CD4-positive, CD25-positive, alpha-beta regulatory T cell (primary cell): ENCODE measurements at places on chromosomes 2 and 18.

DNA sequence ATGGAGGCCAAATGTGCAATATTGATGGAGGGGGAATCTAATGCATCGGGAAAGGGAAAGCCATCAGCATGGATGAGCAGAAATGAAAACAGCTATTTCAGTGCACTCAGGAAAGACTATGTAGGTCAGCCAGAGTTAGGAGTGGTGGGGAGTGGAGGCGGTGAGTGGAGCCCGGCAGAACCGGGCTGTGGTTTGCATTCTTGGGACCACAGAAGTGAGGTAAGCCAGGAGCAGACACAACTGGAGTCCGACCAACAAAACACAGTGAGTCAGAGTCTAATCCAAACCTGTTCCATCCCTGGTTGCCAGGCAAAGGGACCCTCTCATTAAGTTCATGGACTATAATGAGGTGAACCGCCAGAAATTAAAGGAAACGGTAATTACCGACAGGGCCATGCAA, 61.1 kb upstream of the RAB12 start:
- DNase-seq, result no peak

DNA sequence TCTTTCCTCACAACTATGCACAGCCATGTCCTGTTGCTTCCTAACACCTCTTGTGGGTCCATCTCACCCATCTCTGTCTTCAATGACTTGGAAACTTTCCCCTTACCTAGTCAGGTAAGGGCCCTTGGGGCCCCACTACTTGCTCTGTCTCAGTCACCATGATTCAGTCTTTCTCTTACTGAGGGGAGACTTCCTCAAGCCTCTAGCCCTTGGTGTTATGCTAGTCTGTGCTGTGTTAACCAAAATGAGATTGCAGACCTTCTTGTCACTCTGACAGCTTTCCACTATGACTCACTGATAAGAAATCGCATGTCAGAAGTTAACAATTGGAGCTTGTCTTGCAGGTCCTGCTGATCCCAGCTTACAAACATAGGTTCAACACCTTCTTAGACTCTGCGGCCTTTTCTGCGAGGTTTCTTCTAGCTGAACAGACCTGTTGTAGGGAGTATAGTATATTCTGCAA, 65.3 kb downstream of the WDR75 start:
- no peak for DNase-seq

- DNase-seq, result no peak
Observed at GRCh38 chr18:9032519-9032918, 70.0 kb upstream of the NDUFV2 start.

DNA sequence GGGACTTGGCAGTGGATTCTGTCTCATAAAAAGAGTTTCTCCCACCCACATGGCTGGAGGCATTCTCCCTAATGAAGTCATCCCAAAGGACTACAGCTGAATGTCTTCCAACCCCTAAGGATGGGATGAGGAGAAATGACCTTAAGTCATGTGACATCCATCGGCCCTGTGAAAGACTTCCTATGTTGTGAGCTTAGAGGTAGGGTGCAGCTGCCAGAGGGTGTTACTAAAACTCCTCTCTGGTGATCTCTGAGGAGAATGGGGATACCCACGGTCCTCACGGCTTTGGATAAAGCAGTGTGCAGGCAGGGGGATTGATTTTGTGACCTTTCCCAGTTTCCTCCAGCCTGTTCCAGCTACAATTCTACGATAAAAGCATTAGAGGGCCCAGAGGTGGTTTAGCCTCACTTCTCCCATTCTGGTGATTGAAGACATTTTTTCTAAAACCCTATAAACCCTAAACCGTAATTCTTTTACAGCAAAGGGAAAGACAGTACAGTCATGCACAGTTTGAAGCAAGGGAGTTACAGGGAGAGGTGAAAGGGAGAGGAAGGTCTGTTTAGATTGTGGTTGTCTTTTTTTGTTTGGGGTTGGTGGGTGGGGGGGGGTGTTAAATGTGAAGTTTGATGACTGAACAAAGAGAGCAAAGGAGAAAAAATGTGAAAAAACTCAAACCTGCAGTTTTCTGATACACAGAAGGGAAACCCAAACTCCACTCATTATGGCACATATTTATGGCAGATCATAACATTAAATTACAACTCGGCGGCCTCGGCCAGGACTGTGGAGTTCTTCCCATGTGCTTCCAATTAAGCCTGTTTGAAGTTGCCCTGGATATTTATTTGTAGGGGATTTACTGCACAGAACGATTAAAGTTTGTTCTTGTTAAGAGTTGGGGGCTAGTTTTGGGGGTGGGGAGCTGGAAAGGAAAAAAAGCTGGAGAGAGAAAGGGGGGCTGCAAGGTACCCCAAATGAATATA, 26.6 kb upstream of the SLC14A2 start:
- DNase-seq, result no peak

GRCh38 chr2:74975016-74975415, 16.6 kb downstream of the POLE4 start:
- no peak for DNase-seq

DNA sequence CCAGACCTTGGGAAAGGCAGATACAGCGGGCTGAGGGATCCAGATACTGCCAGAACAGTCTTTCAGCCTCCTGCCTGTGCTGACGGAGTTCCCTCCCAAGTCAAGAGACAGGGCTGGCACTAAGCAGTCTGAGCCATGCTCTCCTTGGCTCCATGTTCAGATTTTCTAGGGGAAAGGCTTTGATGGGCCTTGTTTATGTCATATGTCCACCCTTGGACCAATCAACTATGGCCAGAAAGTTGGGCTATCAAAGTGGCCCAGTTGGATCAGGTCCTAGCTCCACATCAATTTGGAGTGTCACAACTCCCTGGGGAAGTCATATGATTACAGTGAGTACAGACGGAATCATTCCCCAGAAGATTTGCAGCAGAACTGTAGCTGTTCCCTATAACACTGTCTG, 152.0 kb downstream of the GREB1L start:
- DNase-seq, result no peak

DNA sequence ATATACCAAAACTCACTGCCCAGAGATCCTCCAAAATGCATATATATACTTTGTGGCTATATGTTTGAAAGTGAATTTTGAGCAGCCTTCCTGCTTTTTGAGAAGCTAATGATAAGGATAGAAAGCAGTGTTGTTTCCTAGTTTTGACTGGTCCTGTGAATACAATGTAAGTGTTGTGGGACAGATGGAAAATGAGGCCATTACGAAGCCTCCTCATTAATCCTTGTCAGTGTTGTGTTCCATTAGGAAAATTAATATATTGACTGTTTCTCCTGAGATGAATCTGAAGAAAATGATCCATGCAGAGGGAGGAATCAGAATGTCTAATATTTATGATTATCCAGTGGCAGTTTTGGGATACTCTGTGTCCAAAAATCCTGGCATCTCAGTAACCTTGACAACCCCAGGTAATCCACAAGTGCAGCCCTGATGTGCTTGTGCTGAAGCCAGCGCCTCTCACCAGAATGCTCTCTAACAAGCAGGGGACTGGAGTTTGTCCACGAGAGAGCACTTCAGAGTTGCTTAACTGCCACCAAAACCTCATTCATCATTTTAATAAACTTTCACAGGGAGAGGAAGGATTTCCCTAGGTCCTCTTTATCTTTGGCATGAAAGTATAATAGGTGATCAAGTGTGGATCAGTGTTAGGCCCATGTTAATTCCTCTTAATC, 418.6 kb downstream of the CMPK2 start:
- no peak for DNase-seq

DNA sequence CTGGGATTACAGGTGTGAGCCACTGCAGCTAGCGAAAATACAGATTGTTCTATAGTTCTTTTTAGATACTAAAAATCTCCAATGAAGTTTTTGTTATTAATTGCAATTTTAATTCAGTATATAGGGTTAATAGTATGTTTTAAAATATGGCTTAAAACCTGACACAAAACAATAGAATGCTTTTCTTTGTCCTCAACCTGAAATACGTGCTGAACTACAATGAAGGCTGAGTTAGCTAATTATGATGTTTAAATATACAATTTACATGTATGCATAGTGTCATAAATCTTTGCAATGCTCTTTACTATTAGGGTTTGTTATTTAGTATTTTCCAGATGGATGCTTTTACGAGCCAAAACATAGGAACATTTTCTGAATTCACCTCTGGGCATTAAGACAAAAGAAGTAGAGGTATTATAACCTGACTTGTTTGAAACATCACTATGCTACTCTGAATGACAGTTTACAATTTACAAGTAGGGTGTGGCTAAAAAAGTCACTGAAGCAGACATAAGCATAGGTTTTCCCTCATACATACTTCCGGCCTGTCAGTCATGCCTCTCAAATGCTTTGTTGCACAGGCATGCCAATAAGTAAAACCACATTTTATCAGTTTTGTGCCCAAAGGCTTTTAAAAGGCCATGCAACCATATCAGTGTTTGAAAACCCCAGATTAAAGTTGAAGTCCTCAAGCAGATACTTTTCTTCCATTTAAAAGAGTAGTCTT, 168.3 kb downstream of the OTX1 start:
- no peak for DNase-seq

DNA sequence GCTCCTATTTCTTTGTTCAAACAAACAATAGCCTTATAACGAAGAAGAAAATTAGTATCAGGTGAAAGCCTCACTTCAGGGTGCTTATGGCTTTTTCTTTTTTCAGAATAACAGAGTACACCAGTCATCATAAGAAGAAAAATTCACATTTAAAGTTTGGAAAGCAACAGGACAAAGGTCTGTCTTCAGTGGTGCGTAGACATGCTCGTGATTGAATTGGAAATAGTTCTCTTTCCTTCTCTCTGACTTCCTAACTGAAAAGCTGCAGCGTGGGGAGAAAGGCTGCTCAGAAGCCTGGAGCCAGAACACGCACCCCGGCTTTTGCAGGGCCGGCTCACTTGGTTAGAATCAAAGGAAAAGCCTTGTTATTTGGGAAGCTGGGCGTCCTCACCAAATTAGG, 127.6 kb upstream of the ZNF516 start:
- DNase-seq, result no peak

DNA sequence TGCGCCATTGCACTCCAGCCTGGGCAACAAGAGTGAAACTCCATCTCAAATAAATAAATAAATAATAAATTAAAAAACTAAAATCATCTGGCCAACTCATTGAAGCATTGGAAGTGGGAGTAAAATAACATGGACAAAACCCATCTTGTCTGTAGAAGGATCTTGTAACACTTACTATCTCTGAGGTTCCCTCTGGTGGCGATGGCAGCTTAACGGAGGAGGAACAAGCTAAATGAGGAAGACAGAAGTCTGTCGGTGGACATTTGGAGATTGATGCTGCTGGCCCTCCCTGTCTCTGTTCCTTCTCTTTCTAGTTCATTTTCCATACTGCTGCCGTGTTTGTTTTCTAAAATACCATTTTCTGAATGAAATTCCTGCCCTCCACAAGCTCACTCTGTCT, 43.4 kb downstream of the ZCCHC2 start:
- peak; percentile 42 for DNase-seq

DNA sequence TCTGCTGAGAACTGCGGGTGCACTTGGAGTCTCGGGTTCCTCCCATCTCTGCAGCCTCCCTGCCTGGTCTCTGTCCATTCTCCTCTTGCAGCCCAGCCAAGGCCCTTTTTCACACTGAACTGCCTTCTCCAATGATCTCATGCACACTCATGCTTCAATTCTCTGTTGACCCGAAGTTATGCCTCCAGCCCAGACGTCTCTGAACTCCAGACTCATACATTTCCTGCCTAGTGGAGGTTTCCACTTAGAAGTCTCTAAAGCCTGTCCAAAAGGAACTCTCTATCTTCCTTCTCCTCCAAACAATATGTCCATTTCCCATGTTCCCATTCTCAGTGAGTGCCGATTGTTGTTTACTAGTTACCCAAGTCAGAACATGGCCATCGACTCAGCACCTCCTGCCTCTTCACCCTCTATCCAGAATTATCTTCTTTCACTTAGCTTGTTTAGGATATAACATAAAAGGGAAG, 155.2 kb downstream of the IRS1 start:
- no peak for DNase-seq

GRCh38 chr2:236293241-236293810, 29.1 kb upstream of the ASB18 start:
- no peak for DNase-seq

GRCh38 chr18:75625966-75626365, 198.5 kb upstream of the SMIM21 start:
- DNase-seq, result no peak

DNA sequence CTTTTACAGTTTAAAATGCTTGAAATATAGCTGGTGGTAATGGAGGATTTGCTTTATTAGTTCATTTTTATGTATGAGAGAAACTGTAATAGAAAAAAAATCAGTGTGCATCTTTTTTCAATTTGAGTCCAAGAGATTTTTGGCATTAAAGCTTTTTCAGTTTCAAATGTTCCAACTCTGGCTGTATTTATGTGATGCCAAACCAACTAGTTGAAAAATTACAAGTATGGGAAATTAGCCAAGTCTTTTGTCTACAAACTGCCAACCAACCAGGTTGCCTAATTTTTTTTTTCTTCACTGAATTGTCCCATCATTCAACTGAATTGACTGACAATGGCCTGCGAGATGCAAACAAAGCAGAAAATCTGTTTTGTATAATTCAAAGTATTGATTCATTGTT, 95.7 kb downstream of the ICOS start:
- DNase-seq, result no peak

- no peak for DNase-seq
Observed at GRCh38 chr2:196967116-196967515, 40.6 kb upstream of the PGAP1 start.

- DNase-seq, result no peak
Observed at GRCh38 chr2:142052220-142052863, 78.5 kb downstream of the LRP1B start.
